Occipital lobe (tissue), 3 donors: ENCODE measurements at places on chromosomes 2 and 18. TPM values are rescaled to one million over a fixed set of nuclear protein-coding genes. Genes with fewer than 3 reads are reported as not detected.

CERKL gene
- total RNA-seq, result 1.1 TPM

MBD5 gene
- total RNA-seq, result 59.1 TPM

SP100 gene
- 4.8 TPM for total RNA-seq

RFTN2 gene
- 29.9 TPM for total RNA-seq

ZFAND2B gene
- total RNA-seq, result 14.5 TPM

CELF4 gene
- 60.7 TPM for total RNA-seq

PTH2R gene
- total RNA-seq, result 1.4 TPM

LONRF2 gene
- 58.3 TPM for total RNA-seq

DCC gene
- 13.6 TPM for total RNA-seq

RAD51AP2 gene
- total RNA-seq, result 0.47 TPM

SPATA3 gene
- not detected for total RNA-seq

KCNIP3 gene
- total RNA-seq, result 6.9 TPM

AQP12B gene
- total RNA-seq, result not detected

CNDP1 gene
- total RNA-seq, result 0.16 TPM
